ENCODE measurements at places on chromosomes 5 and 9. TPM values are rescaled to one million over a fixed set of nuclear protein-coding genes. Genes with fewer than 3 reads are reported as not detected.

The ADAMTS12 gene
- polyA plus RNA-seq: 4.1 TPM

The PHPT1 gene
- 338 TPM for polyA plus RNA-seq

The CRHBP gene
- polyA plus RNA-seq: not detected

The WDR38 gene
- polyA plus RNA-seq: not detected

The GZMA gene
- polyA plus RNA-seq: not detected

The ARID3C gene
- 0.11 TPM for polyA plus RNA-seq

The SPATA31E1 gene
- polyA plus RNA-seq: not detected

The ADAMTS2 gene
- 0.12 TPM for polyA plus RNA-seq

The OR1L6 gene
- polyA plus RNA-seq: not detected

The AGTPBP1 gene
- 3.8 TPM for polyA plus RNA-seq

The TRUB2 gene
- polyA plus RNA-seq: 23.3 TPM

The ADAMTSL2 gene
- 0.31 TPM for polyA plus RNA-seq

The PCDHGB6 gene
- polyA plus RNA-seq: 0.13 TPM

The EIF4E1B gene
- polyA plus RNA-seq: not detected

The ELL2 gene
- 27.4 TPM for polyA plus RNA-seq

The F2RL1 gene
- polyA plus RNA-seq: 41.3 TPM

The BTNL3 gene
- polyA plus RNA-seq: not detected

The RASEF gene
- polyA plus RNA-seq: not detected

The RLN1 gene
- polyA plus RNA-seq: 0.37 TPM

The GRXCR2 gene
- not detected for polyA plus RNA-seq

The MARCHF11 gene
- polyA plus RNA-seq: 1.7 TPM

The PCDHA7 gene
- 0.15 TPM for polyA plus RNA-seq

The KCNV2 gene
- not detected for polyA plus RNA-seq

The ELOVL7 gene
- polyA plus RNA-seq: 0.07 TPM

The LCN10 gene
- polyA plus RNA-seq: not detected

The LCP2 gene
- polyA plus RNA-seq: not detected

The SPINK6 gene
- not detected for polyA plus RNA-seq

The KIF20A gene
- polyA plus RNA-seq: 16.0 TPM

The C5orf52 gene
- polyA plus RNA-seq: not detected

The FGF1 gene
- polyA plus RNA-seq: 5.3 TPM

The FLT4 gene
- 0.02 TPM for polyA plus RNA-seq

The GRIN3A gene
- polyA plus RNA-seq: not detected

The IL5 gene
- polyA plus RNA-seq: not detected

The MSMP gene
- polyA plus RNA-seq: 1.2 TPM

The PARP8 gene
- 8.6 TPM for polyA plus RNA-seq

The HEMGN gene
- polyA plus RNA-seq: not detected

The TRPM6 gene
- polyA plus RNA-seq: 0.08 TPM

The FSD1L gene
- 1.0 TPM for polyA plus RNA-seq

The IL17B gene
- polyA plus RNA-seq: not detected

Data from SK-N-SH (cell line).